ENCODE measurements at places on chromosomes 2 and 18. TPM values are rescaled to one million over a fixed set of nuclear protein-coding genes. Genes with fewer than 3 reads are reported as not detected.

The OLA1 gene
- total RNA-seq, result 58.3 TPM

The ALPI gene
- not detected for total RNA-seq

The POTEI gene
- total RNA-seq, result 0.06 TPM

The GALNT3 gene
- 13.4 TPM for total RNA-seq

The RNF152 gene
- 51.4 TPM for total RNA-seq

The VWC2L gene
- total RNA-seq, result 0.35 TPM

The REG3A gene
- total RNA-seq, result not detected

The NT5C1B gene
- not detected for total RNA-seq

The C2orf80 gene
- not detected for total RNA-seq

The KRTCAP3 gene
- 1.1 TPM for total RNA-seq

The NEU2 gene
- not detected for total RNA-seq

The IFIH1 gene
- total RNA-seq, result 7.6 TPM

The LTBP1 gene
- 75.9 TPM for total RNA-seq

The MTERF4 gene
- 48.5 TPM for total RNA-seq

The RGPD4 gene
- not detected for total RNA-seq

The IL36RN gene
- not detected for total RNA-seq

The PDE1A gene
- total RNA-seq, result 23.6 TPM

The CAPN14 gene
- 0.12 TPM for total RNA-seq

The CTAGE1 gene
- not detected for total RNA-seq

The LYG2 gene
- not detected for total RNA-seq

The ZC3H6 gene
- 12.8 TPM for total RNA-seq

The CCDC85A gene
- 4.2 TPM for total RNA-seq

The INO80C gene
- total RNA-seq, result 12.3 TPM

The MEMO1 gene
- total RNA-seq, result 30.7 TPM

The DTNA gene
- total RNA-seq, result 23.8 TPM

The SH2D6 gene
- 0.99 TPM for total RNA-seq

The UGT1A5 gene
- not detected for total RNA-seq

The FSHR gene
- not detected for total RNA-seq

The PECR gene
- total RNA-seq, result 41.8 TPM

The TMEM247 gene
- total RNA-seq, result not detected

The FBXO15 gene
- 3.5 TPM for total RNA-seq

The ESPNL gene
- 3.8 TPM for total RNA-seq

The OR6B2 gene
- total RNA-seq, result not detected

The SLC25A52 gene
- total RNA-seq, result 0.88 TPM

The TFCP2L1 gene
- total RNA-seq, result 68.4 TPM

The EVX2 gene
- not detected for total RNA-seq

Data from metanephros (tissue), 2 donors.